ENCODE measurements at places on chromosomes 3 and 15.

GRCh38 chr3:183650554-183650953 is 15.1 kb downstream of the KLHL24 start:
- peak; percentile 49 for DNase-seq

GRCh38 chr3:13141183-13141582 is 68.0 kb upstream of the IQSEC1 start:
- no peak for DNase-seq

- no peak for DNase-seq
Observed at GRCh38 chr15:71736286-71736947, 73.9 kb upstream of the NR2E3 start.

GRCh38 chr3:127004641-127005397 is 21.9 kb downstream of the PLXNA1 start:
- no peak for DNase-seq

DNA sequence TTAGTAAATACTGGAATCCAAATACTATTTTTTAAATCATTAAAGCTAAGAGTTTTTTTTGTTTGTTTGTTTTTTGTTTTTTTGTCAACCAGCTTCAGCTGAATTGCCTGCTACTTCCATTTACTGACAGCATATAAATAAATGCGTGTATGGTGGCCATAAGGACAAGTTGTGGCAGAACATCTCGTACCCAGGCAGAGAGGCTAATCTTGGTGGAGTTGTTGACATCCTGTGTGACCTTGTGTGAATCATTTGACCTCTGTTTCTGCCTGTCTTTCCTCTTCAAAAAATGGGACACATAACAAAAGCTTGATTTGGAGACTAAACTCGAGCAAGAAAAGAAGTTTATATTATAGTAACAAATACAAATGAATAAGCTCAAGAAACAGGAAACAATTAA is 734.2 kb downstream of the MCTP2 start:
- peak; percentile 4 for DNase-seq

GRCh38 chr3:169072494-169072893 is 591.0 kb downstream of the MECOM start:
- DNase-seq = no peak

DNA sequence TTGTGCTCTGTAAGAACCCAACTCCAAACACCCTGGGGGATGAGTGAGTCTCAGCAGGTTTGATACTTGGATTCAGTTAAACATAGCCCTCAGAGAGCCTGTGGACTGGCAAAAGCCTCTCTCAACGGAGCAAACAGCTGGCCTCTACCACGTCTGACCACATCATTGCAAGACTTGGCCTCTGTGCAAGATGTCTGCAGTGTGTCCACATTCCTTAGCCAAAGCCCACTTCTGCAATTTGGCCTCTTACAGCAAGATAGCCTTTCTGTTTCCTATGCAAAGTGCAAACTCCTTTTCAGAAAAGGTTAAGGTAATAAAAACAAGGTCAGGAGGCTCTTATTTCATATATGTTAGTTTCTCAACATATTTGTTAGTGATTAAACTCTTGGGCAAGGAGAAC is 27.9 kb downstream of the FBN1 start:
- peak; percentile 69 for DNase-seq

DNA sequence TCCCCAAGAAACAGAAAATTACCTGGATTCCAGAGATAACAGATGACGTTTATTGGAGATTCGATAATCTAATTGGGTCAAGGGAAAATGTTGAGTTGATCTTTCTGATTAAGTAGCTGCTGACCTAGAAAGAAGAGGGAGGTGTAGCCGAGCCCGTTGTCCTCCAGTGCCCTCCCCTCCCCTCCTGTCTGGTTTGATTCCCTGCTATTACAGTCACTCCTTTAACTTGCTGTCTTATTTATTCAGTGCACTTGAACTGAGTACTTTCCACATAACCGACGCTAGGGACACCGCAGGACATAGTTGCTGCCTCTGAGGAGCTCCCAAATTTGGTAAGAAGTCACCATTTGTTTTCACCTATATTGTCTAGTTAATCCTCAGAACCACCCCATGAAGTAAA is 103.7 kb downstream of the AQP9 start:
- DNase-seq = no peak

- DNase-seq = no peak
Observed at GRCh38 chr15:25247407-25248038, 191.3 kb downstream of the UBE3A start.

GRCh38 chr3:38366082-38366481 is 19.5 kb downstream of the XYLB start:
- DNase-seq = no peak

- no peak for DNase-seq
Observed at GRCh38 chr15:71511796-71512681, 298.3 kb upstream of the NR2E3 start.

- DNase-seq = no peak
Observed at GRCh38 chr15:55226127-55226526, 29.4 kb upstream of the RSL24D1 start.

- DNase-seq = no peak
Observed at GRCh38 chr15:74257623-74258022, 21.5 kb downstream of the CCDC33 start.

- DNase-seq = no peak
Observed at GRCh38 chr3:71083726-71084131, 499.8 kb downstream of the FOXP1 start.

- no peak for DNase-seq
Observed at GRCh38 chr3:136657526-136657925, 94.7 kb downstream of the STAG1 start.

GRCh38 chr15:90205886-90206285 is 4.8 kb downstream of the SEMA4B start:
- DNase-seq = no peak

DNA sequence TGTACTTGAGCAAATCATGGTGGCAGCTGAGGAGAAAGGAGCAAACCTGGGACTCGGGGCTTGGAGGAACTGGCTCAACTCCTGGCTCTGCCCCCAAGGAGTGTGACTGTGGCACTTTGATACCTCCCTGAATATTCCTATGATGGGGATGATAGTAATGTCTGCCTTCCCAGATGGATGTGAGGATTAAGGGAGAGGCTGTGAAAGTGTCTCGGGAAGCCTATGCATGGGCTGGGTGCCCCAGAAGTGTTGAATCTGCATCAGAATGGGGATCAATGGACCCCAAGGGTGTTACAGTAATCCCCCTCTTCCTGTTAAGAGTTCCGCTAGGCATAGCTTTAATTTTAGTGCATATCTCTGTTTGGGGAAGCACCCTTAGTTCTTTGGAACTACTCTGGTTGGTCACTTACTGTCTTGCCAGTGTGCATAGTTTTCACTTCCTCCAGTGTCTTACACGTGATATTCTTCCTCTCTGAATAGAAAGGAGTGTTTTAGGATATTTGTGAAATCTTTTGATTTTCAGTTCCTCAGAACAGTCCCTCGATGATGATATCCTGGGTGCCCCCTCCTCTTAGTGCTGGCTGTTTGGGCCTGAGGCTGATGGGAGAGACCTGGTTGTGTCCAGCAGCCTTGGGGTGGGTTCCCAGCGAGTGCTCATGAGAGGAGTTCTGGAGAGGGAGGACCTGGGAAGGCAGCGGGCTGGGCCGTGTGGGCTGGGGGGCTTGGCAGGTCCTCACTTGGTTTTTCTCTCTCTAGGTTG is 97.5 kb downstream of the CHDH start:
- DNase-seq = no peak

DNA sequence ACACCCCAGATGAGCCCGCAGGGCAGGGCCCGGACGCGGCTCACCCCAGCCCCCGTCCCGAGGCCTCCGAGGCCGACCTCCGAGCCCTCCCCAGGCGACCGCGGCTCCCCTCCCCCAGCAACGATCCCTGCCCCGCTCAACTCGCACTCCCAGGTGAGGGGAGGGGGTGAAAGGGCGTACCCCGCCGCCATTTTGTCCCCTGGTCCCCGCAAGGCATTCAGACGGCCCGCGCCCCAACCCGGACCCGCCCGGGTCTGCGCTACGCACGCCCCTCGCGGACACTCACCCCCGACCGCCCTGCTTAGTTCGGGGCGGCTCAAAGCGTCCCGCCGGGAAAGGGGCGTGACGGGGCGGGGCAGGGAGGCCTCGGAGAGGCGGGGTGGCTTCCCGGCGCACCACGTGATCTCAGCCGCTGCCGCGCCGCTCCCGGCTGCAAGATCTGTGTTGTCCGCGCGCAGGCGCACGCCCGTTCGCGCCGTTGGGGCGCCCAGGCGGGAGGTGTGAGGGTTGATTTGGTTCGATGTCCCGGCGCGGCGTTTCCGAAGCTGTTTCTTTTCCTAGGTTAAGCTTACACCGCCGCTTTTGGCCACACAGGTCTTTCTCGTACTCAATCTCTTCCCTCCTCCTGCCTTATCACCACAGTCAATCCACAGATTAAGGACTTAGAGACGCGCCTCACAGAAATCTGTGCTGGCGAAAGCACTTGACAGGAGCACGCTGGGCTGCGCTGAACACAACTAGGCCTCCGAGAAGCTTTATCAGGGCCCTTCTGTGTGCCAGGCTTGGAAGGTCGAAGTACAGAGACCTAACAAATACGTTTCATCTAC is at the start of gene SCAPER:
Gene SCAPER (minus strand): TSS at position 328 of the 827 bp plus-strand sequence. CDS start 21,523 bp downstream, outside the sequence.
- DNase-seq = peak; percentile 72
